SJCRH30 (cell line): ENCODE measurements at places on chromosomes 2 and 18. TPM values are rescaled to one million over a fixed set of nuclear protein-coding genes. Genes with fewer than 3 reads are reported as not detected.

DNA sequence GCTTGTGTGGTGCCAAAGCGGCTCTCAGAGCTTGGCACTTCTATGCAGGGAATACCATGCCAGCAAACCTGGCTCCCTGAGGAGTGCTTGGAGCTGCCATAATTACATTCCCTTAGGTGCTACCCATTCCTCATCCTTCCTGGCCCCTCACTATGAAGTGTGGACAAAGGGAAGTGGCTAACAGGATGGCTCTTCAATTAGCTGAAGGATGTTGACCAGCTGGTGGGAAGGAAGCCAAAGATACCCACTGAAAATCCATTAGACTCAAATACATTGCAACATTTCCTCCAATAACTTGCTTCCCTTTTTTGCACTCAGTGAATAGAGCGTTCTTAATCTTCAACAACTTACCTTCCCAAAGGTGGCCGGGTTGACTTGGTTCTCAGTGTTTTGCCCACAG lies 8.5 kb downstream of the RFX8 start:
- no peak overlapping the region for H3K4me3 ChIP-seq
- no peak for DNase-seq
- H3K4me1 ChIP-seq = peaks cover 24% of the 10 kb centered on the region
- H3K36me3 ChIP-seq = no peaks in the 10 kb centered on the region

The UGT1A1 gene
- not detected in 2 replicates for total RNA-seq

The TEKT4 gene
- total RNA-seq = not detected in 2 replicates

DNA sequence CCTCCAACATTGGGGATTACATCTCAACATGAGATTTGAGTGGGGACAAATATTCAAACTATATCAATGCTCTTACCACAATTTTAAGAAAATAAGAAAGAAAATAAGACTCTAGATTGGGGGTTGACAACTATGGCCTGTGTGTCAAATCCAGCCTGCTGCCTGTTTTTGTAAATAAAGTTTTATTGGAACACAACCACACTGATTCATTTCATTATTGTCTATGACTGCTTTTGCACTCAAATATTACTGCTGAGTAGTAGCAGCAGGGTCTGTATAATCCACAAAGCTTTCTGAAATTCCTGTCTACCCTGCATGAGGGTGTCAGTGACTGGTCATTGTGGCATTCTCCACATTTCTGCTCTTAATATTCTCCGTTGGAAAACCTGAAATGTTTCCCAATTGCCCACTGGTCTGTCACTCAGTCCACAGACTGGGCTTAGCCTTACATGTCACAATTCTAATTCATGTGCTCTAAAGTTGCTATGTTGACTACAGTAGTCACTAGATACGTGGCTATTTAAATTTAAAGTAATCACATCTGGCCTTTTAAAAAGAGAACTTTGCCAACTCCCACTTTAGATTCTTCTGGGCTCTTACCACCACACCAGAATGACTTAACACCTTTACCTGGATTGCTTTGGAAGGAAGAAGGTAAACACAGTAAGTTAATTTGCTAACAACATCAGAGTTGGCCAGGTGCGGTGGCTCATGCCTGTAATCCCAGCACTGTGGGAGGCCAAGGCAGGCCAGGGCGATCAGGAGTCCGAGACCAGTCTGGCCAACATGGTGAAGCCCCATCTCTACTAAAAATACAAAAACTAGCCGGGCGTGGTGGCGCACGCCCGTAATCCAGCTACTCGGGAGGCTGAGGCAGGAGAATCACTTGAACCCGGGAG lies 86.9 kb downstream of the CLHC1 start:
- DNase-seq = no peak
- H3K4me1 ChIP-seq = peaks cover 6% of the 10 kb centered on the region; the same call in 1 of the 2 replicates
- H3K27me3 ChIP-seq = no peaks in the 10 kb centered on the region
- no peak overlapping the region for H3K27ac ChIP-seq
- H3K4me3 ChIP-seq = no peak overlapping the region

- H3K4me3 ChIP-seq = no peak overlapping the region
- no peaks in the 10 kb centered on the region for H3K4me1 ChIP-seq
- no peaks in the 10 kb centered on the region for H3K36me3 ChIP-seq
- DNase-seq = no peak
- H3K27ac ChIP-seq = no peak overlapping the region
- no peaks in the 10 kb centered on the region for H3K27me3 ChIP-seq
Observed at GRCh38 chr18:76468345-76469304, 26.4 kb downstream of the ZNF516 start.

The EGR4 gene
- total RNA-seq = not detected in 2 replicates

The GULP1 gene
- total RNA-seq = 77.2 and 90.0 TPM in 2 replicates

- no peaks in the 10 kb centered on the region for H3K4me1 ChIP-seq
- no peak overlapping the region for H3K4me3 ChIP-seq
- peaks cover 2% of the 10 kb centered on the region; the same call in 1 of the 2 replicates for H3K27me3 ChIP-seq
- no peak overlapping the region for H3K27ac ChIP-seq
- H3K36me3 ChIP-seq = no peaks in the 10 kb centered on the region
Observed at GRCh38 chr2:176746411-176746810, 466.2 kb upstream of the HNRNPA3 start.

The SETBP1 gene
- 10.5 and 11.9 TPM in 2 replicates for total RNA-seq

DNA sequence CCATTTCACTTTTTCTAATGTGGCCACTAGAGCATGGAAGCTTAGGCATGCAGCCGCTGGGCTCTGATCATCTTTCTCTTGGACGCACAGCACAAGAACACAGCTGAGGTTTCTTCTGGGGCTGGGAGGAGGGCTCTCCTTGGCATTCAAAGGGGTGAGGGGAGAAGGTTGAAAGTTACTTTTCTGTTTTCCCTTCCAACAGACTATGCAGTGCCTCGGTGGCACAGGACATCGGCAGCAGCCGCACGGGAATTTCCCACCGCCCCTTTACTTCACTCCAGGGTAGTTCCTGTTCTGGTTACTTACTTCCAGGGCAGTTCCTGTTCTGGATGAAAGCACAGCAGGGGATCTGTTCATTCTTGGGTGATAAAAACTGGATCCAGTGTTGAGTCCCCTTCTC lies 18.9 kb upstream of the MAL start:
- H3K36me3 ChIP-seq = no peaks in the 10 kb centered on the region
- no peak overlapping the region for H3K4me3 ChIP-seq
- no peaks in the 10 kb centered on the region for H3K4me1 ChIP-seq
- no peak overlapping the region for H3K27ac ChIP-seq

The TBC1D8 gene
- total RNA-seq = 8.8 TPM in 2 replicates
